Activated naive CD4-positive, alpha-beta T cell (primary cell): ENCODE measurements at places on chromosomes 5 and 9.

GRCh38 chr9:87910821-87911220 lies 6.9 kb upstream of the SPATA31C1 start:
- DNase-seq, result no peak

- DNase-seq, result no peak
Measured at GRCh38 chr5:157578079-157578780, 2.7 kb upstream of the ADAM19 start.

- DNase-seq, result no peak
Measured at GRCh38 chr5:64384765-64385164, 121.0 kb upstream of the RGS7BP start.

- no peak for DNase-seq
Measured at GRCh38 chr5:61200582-61201155, 38.4 kb upstream of the SMIM15 start.

- no peak for DNase-seq
Measured at GRCh38 chr5:144356489-144356888, 185.8 kb downstream of the KCTD16 start.

DNA sequence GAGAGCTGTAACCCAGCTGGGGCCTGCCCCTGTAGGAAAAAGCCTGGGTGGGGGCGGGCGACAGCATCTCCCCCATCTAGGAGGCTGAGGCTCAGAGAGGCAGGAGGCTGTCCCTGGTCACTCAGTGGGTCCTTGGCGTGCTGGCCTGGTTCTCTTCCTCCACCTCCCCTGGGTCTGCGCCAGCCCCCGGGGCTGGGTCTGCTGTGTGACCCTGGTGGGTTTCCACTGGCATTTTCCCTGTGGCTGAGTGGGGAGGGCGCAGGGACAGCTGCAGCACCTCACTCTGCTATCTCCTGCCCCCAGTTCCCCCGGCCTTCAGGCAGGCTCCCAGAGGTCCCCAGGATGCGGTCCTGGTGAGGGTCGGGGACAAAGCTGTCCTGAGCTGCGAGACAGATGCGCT lies 59.5 kb upstream of the ASS1 start:
- DNase-seq, result no peak

DNA sequence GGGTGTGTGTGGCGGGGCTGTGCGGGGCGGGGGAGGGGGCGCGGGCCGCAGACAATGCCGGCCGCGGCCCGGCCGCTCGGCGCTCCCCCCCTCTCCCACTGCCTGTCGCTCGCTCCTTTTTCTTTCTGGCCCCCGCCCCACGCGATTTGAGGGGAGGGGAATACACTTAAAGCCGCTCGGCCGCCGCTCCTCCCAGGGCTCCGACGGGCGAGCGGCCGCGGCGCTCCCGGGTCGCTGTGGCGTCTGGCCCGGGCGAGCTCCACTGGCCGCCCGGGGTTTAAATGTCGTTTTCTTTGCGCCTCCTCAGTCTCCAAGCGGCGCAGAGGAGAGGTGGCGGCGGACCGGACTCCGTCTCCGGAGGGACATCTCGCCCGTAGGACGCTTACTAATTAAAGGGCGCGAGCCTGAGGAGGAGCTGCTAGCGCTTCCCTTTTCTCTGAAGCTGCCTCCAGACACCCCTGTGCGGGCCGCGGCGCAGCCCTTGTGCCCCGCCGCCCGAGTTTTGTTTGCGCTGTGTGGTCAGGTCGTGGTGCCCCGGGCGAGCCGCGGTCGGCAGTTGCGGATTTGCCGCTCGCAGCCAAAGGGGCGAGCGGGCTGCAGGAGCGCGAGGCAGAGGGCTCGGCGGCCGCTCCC lies 1.4 kb downstream of the ZSWIM6 start:
- no peak for DNase-seq

DNA sequence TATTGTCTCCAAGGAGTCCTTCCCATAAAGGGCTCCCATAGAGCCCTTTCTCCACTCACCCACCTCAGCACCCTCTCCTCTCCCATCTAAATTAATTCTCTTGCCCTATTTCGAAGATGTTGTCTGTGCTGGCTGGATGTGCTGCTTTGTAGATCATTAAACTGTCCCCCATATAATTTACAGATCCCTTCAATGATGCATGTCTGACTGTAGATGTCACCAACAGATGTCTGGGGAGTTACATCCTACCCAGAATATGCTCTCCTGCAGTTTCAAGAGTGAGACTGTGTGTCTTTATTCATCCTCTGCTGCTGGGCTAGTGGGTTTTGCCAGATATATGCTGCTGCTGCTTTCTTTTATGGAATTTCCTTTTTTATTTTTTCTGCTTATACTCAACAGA lies 351.2 kb downstream of the MLLT3 start:
- no peak for DNase-seq

DNA sequence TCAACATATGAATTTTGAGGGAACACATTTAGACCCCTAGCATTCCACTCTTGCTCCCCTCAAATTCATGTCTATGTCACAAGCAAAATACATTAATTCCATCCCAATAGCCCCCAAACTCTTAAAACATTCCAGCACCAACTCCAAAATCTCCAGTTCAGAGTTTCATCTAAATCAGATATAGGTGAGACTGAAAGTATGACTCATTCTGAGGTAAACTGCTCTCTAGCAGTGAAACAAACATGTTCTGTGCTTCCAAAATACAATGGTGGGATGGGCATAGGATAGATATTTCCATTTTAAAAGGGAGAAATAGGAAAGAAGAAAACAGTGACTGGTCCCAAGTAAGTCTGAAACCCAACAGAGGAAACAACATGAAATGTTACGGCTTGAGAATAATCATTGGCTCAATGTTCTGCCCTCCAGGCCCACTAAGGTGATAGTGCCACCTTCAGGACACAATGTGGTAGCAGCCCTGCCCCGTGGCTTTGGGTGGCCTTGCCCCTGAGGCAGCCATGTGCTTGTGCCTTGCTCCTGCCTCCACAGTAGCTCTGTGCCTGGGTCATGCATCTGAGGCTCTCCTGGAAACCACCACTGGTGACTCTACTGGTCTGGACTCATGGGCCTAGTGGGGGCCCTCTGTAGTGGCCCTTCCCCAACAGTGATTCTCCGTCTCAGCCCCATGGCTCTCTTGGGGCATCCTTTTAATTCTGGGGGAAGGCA lies 36.4 kb upstream of the IPPK start:
- no peak for DNase-seq

GRCh38 chr5:172909931-172910502 lies 49.2 kb upstream of the RPL26L1 start:
- no peak for DNase-seq

DNA sequence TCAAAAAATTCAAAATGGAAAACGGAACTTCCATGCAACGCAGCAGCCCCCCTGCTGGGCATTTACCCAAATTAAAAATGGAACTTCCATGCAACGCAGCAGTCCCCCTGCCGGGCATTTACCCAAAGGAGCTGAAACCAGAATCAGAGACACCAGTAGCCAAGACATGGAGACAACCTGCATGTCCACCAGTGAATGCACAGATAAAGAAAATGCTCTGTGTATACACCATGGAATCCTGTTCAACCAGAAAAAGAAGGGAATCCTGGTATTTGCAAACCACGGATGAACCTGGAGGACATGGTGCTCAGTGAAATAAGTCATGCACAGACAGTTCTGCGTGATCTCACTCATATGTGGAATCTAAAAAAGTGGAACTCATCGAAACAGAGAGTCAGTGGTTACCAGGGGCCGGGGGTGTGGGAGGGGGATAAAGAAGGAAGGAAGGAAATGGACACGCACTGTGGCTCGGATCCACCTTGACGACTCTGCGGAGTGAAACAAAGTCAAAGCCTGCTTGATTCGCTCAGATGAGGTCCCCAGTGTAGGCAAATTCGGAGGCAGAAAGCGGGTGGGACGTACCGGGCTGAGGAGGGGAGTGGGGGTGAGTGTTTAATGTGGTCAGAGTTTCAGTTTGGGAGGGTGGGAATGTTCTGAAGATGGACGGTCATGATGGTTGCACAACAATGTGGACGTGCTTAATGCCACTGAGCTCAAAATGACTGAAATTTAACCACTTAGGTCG lies 40.2 kb upstream of the EXOC3 start:
- DNase-seq, result no peak
